Hepatocyte (in vitro differentiated cells): ENCODE measurements at places on chromosomes 1 and 21. TPM values are rescaled to one million over a fixed set of nuclear protein-coding genes. Genes with fewer than 3 reads are reported as not detected.

DNA sequence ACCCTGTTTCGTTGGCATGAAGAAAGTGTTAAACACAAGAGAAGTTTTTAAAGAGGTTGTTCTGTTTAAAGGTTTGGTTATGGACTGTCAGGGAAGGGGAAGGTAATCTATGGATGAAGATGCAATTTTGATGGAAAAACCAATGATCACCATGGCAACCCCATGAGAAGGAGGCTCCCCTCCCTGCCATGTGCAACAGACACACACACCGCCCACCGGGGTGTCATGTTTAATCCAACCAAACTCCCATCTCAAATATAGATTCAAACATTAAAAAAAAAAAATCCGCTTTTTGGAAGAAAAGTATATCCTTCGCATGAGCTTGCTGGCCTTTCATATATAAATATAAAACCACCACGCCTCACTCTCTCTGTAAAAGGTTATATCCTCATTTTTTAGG is 80.9 kb upstream of the KRTAP19-8 start:
- no peak for DNase-seq

The LCE2C gene
- not detected in 2 replicates for polyA plus RNA-seq

DNA sequence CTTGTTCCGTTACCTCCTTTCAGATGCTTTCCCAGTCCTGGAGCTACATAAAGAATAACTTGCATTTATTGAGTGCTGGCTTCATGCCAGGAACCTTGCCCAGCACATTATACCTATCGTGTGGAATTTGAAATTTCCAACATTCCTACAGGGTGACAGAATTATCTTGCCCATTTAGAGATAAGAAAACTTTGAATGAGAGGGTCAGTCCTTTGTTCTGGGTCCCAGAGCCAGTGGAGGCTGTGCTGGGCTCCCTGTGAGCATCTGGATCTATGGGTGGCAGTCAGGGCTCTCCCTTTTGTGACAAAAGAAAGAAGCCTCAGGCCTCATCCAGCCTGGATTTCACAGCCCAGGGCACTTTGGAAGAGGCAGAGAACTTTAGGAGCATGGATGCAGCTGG is 3.2 kb downstream of the GSTM4 start:
- DNase-seq: peak; percentile 30

GRCh38 chr1:227562933-227563323 is 428 bp upstream of the ZNF678 start:
- DNase-seq: no peak

GRCh38 chr1:152107031-152107983 is 7.9 kb downstream of the TCHH start:
- DNase-seq: no peak

DNA sequence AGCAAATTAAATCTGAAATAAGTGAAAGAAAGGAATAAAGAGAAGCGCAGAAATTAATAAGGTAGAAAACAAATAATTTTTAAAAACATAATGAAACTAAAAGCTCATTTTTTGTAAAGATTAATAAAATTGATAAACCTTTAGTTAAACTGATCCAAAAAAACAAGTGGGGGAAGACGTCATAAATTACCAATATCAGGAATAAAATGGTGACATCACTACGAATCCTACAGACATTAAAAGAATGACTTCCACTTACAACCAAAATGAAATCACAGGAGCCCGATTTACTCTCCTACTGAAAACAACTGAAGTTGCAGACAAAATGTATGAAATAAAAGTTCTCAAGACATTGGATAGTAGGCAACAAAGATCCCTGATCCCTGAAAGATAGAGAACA is 68.1 kb upstream of the IFFO2 start:
- no peak for DNase-seq

DNA sequence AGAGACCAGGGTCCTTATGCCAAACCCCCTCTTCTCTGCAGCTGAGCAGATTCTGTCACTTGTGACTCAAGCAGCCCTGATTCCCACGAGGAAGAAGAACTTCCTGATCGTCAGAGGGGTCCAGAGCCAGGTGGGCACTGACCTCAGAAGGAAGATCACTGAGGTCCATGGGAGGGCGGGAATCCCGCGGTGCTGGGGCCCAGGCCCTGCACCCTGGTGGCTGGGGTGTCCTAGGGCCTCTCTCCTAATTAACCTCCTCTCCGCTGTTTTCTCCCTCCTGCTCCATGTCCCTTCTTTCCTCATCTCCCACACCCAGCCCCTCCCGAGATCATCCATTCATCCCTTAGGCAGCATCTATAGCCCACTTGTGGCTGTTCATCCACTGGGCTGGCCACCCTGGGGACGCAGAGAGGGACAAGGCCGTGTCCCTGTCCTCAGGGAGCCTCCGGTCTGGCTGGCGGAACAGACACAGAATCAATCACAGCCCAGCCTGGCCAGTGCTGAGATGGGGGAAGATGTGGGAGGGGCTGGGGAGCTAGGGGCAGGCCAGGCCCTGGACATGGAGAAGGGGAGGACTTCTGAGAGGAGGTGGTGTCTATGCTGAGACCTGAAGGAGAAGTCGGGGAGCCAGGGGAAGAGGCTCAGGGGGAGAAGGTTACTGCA is 638.3 kb downstream of the MATN1 start:
- no peak for DNase-seq

- DNase-seq: no peak
Observed at GRCh38 chr1:60394436-60394835, 320.9 kb upstream of the C1orf87 start.

- peak; percentile 68 for DNase-seq
Observed at GRCh38 chr1:47558601-47559593, 121.1 kb downstream of the FOXD2 start.

The KCNK1 gene
- 25.9 and 27.1 TPM in 2 replicates for polyA plus RNA-seq

The RIMS3 gene
- polyA plus RNA-seq: 0.32 and 1.4 TPM in 2 replicates

GRCh38 chr1:163093579-163093978 is 24.4 kb downstream of the RGS4 start:
- DNase-seq: no peak

DNA sequence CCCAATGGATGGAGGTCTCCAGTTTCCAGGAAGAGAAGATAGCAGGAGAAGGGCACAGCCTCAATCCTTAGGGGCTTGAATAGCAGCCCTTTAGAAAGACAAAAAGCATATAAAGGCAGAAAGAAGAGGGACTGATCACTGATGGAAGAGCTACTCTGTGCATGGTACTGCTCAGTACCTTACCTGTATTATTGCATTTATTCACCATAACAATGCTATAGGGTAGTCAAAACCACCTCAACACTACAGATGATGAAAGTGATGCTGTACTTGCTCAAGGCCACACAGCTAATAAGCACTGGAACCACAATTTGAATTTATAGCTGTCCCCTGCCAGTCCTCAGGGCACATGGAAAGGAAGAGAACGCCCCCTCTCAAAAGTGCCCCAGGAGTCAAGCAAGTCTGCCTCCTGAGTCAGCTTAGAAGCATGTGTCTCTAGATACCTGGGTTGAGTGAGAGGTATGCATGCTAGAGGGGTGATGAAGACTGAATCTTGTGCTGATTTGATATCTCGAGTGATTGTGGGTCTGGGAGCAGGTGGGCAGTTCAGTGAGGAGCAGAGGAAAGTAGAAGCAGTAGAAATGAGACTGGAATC is 13.6 kb downstream of the DDAH1 start:
- DNase-seq: no peak

DNA sequence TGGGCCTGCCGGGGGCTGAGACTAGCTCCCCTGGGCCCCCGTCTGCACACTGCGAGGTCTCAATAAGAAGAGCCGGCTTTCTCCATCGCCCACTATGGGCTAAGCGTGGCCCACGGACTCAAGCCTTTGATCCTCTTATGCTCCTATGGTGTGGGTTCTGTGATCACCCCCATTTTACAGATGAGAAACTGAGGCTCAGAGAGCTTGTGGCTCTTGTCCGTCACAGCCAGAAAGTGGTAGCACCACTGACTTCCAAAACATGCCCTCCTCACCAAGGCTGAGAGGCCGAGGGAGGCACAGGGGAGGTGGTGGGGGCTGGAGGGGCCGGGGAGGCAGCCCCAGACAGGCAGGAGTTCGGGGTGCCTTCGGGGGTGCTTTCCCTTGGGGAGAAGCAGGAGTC is 39.0 kb upstream of the CASZ1 start:
- DNase-seq: no peak
